ENCODE measurements at places on chromosomes 12 and 14.

GRCh38 chr12:118979763-118980406 is 1.5 kb upstream of the SRRM4 start:
- DNase-seq = peak; percentile 61

DNA sequence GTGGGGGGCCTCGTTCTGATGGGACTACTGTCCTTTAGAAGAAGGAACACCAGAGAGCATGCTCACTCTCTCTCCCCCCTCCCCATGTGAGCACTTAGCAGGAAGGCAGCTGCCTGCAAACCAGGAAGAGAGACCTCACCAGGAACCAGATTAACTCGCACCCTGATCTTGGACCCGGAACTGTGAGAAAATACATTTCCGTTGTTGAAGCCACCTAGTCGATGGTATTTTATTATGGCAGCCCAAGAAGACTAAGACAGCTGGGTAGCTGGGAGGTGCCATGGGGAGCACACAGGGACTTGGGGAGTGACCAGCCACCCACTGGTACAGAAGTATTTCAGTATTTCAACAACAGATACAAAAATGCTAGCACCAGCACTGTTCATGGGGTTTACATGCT is 59.0 kb downstream of the VCPKMT start:
- DNase-seq = no peak

- no peak for DNase-seq
These were observed 3.2 kb downstream of the MSI1 start for GRCh38 chr12:120365675-120366340.

DNA sequence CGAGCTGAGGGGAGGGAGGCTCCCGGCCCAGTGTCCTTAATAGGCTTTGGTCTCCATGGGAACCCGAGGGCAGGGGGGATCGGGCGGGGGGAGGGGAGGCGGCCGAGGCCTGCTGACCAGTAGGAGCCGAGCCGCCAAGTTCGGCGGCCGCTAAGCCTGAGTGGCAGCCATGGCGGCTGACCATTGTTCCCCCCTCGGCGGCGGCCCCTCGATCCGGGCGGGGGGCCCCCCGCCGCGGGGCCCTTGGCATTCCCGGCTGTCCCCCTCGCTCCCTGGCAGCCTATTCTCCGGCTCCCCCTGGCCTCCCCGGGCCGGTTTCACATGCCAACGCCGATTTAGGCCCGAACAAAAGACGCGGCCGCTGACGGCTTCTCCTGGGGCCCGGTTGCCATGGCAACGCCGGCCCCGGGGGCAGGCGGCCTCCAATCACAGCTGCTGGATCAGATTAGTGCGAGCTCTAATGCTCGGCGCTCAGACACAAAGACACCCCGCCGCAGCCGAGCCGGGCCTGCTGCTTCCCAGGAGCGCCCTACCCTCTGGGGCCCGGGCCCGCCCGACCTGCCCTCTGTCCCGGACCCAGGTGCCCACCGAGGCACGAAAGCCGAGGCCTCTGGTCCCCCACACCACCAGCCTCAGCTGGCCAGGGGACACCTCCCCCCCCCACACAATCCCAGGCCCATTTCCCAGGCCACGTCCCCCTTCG is 7.3 kb downstream of the MSI1 start:
- DNase-seq = no peak

DNA sequence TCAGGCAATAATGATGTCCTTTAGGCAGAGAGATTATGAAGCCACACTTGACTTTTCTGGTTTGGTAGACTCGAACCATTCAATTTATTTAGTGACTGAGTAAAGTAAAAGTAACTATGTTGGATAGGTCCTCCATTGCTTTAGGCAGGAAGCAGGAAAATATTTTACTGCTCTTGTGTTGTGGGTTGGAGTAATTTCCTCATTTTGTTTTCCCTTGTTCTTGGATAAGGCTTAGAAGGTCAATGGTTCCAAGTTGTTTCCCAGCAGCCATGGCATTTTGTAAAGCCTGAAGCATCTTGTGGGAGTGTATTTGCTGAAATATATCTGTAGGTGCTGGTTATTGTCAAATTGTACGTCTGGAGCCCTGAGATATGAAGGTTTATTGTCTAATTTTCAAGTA is 161.2 kb upstream of the SLC38A2 start:
- DNase-seq = no peak

DNA sequence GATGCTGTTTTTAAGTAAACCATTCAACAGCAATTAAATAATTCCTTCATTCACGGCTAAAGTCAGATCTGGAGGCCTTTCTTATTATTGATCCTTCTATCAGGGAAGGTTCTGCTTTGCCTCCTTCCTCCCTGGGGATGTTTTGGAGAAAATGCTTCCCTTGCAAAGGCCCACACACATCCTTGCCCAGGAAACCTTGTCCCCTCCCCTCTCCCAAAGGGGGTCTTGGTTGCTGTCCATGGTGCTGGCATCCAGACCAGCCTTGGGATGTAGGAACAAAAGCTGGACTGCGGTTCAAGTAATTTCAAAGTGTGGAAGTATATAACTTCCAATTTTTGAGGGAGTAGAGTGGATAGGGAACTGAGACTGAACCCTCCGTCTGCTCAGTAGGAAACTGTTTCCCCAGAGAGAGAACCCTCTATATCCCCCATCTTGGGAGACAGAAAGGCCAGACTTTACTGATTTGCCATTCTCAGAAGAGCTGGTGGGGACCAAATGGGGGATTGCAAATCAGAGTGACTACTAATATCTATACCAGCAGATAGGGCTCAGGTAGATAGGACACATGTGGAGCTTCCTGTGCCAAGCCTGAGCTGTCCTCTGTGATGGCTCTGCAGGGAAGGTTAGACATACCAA is 5.6 kb downstream of the MARCHF9 start:
- DNase-seq = no peak

DNA sequence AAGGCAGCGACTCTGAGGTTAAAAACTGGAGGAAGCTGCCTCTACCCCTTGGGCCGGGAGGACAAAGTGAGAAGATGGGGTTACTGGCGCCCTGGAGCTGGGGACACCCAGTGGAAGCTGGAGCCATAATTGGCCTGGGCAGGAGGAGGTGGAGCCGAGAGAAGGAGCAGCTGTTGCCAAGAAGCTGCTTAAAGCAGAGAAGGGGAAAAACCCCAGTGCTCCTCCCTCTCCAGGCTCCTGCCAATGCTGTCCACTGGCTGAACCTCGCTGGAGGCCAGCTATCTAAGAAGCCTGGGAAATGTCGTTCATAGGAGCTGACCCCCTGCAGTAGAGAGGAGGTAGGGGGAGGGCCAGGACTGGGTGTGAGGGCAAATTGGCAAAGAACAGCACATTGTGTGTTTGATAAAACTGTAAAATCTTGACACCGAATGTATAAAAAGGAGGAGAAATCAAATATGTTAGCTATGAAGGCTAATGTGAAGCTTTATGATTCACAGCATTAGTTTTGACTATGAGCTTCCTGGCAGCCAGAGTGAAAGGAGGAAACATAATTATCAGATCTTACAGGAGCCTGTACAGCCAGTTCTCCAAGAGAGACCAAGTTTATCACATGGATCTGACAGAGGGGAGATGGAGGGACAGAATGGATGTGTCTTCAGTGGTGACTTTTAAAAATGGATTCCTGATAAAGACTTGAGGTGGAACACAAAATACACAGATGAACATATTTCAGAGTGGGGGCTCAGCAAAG is 9.5 kb downstream of the HHIPL1 start:
- no peak for DNase-seq

DNA sequence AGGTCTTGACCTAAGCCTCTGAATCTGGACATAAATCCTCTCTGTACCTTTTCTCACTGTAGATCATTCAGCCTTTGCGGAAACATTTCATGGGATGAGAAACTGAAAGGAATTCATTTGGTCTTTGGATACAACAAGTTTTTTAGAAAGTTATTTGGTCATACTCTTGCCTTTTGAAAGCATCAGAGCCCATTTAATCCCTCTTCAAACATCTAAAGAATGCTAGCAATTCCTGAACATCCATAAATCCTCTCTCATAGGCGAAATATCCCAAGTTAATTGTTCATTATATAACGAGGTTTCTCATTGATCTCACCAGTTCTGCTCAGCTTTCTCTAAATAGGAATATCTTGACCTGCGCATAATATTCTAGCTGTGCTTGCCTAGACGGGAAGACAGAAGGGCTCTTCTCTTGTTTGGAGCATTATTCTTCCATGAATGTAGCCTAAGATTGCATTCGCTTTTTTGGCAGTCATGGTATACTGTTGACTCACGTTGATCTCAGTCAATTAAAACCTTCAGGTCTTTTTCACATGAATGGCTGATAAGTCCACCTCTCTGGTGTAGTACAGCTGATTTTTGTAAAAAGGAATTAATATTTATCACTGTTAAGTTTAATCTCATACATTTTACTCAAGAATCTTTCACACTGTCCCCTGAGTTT is 24.1 kb downstream of the NTN4 start:
- DNase-seq = no peak

DNA sequence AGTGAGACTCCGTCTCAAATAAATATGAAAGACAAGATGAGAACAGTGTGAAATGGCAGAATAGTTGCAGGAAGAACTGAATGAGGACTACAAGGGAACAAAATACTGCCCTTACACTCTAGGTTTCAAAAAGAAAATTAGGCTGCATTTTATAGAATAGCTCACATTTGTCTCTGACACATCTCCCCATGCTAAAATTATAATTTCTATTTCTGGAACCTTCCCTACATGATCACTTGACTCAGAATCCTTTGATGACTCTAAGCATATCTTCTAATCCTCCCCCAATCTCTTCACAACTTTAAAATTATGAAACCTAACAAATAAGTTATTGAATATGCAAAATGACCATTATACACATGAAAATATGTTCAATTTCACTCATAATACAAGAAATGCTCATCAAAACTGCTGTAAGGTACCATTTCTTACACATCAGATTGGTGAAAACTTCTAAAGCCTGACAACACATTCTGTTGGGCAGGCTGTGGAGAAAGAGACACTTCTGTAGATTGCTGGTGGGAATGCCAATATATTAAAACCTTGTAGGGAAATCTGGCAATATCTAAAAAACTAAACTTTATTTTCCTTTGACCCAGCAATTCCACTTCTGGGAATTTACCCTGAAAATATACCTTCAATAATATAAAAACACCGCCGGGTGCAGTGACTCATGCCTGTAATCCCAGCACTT is 4.3 kb upstream of the HIGD1C start:
- no peak for DNase-seq

DNA sequence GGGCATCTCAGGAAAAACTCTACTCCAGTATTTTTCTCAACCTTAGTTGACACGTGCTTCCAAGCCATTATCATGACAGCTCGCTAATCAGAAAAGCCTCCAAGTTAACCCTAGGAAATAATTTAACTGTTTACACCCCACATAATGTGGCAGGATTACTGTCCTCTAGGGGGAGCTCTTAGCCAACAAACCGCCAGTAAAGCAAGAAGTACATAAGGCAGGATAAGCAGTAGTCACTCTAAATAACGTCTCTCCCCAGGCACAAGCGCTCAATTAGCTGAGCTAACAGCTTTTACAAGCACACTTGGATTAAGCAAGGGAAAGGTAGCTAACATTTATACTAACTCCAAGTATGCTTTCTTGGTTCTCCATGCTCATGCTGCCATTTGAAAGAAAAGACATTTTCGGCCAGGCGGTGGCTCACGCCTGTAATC is 22.8 kb downstream of the APOBEC1 start:
- peak; percentile 78 for DNase-seq

DNA sequence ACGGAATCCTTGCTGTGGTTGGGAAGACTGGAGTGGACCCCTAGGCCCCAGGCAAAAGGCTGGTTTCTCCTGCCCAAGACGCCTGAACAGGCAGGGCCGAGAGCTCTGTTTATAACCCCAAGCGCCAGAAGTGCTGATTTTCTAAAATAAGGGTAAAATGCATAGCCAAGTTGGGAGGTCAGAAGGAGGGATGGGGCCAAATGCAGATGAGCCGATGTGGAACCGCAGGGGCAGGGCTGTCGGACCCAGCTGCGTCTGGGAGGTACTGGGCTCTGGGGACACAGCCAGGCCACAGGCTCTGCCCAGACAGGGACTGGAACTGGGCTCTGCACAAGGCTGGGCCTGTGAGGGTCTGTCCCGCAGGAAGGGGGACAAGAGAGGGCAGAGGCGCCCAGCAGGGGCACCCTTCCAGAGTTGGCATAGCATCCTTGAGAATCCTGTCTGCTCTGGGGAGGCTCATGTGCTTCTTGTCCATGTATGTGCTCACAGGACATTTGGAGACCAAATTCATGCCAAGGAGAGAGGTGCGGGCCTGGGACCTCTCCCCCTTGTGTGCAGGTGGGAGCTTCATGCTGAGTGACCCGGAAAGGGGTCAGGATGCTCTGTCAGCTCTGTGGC is 49.1 kb downstream of the JAG2 start:
- no peak for DNase-seq

DNA sequence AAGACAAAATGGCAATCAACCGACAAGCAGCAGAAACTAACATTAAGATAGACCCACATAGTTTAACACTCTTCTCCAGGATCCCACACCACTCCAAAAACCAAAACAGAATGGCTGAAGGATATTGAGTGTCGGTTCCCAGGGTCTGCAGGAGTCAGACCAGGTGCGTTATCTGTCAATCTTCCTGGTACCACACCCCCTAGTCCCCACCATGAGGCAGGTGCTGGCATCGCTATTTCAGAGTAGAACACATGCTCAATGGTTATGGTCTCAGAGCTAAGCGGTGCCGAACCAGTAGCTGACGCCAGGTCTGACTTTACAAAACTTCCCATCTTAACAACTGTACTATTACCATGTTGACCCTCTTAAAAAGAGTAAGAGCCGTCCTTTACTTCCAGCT is 10.2 kb downstream of the STX2 start:
- no peak for DNase-seq

DNA sequence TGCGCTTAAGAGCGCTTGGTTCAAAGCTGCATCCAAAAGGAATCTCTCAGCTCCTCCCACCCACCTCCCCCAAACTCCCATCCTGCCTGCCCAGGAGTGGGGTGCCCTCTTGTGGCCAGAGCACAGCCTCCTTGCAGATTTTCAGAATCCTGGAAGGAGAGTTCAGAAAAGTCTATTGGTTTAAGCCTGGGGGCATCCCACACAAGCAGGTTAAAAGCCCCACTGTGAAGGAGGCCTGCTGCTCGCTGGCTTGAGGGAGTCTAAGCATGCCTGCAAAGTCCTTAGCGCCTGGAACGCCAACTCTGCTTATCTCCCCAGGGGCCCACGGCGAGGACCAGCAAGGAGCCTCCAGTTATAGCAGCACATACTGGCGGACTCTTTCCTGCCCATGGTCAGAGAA is 297.1 kb downstream of the KSR2 start:
- peak; percentile 11 for DNase-seq

GRCh38 chr14:99812096-99812750 is 19.0 kb downstream of the EML1 start:
- DNase-seq = no peak

- DNase-seq = no peak
These were observed 25.2 kb upstream of the TSPAN8 start for GRCh38 chr12:71183018-71183417.

- no peak for DNase-seq
These were observed 881 bp downstream of the HSD17B6 start for GRCh38 chr12:56763753-56764657.
